ENCODE measurements at places on chromosomes 11 and 22.

DNA sequence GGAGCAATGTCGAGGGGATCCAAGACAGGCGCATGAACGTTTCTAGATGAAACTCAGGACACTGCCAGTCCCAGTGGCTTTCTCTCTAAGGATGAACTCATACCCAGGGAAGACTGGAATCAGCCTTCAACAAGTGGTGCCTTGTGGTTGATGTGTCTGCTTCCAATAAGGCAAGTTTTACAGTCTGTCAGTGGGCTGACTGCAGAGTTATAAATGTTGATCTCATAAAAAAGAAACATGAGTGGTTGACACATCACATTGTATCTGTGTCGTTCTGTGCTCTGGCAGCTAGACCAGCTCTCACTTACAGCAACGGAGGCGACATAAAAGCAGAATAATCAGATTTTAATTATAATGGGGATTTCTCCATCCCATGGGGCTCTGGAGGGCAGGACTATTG lies 96.7 kb downstream of the SNX19 start:
- DNase-seq = no peak

DNA sequence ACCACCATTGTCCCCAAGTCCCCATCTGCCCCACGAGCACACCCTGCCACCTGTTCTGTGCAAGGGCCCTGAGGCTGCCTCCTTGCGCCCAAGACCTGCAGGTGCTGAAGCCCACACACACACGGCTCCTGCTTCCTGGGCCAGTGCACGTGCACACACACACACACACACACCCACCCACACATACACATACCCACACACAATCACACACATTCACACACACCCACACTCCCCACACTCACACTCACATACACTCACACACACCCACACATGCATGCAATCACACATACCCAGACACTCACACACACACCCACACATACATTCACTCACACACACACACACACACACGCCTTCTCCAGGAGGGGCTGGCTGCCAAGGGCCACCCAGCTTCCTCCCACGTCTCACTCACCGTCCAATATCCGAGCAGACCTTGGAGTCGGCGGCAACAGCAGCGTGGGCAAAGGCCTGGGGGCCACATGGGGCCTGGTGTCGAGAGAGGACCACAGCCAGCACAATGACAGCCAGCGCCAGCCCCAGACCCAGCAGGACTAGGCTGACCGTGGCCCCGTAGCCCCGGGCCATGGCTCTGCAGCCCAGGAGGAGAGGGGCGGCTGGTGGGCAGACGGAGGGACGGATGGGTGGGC lies 616 bp downstream of the GGT5 start:
- no peak for DNase-seq

DNA sequence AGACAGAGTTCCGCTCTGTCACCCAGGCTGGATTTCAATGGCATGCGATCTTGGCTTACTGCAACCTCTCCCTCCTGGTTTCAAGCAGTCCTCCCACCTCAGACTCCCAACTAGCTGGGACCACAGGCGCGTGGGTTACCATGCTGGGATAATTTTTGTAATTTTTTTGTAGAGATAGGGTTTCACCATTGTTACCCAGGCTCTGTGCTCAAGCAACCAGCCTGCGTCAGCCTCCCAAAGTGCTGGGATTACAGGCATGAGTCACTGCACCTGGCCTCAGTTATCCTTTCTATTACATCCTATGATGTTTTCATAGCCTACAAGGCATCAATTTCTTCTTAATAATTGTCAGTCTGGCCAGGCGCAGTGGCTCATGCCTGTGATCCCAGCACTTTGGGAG lies 36.5 kb downstream of the LRRC74B start:
- DNase-seq = no peak

DNA sequence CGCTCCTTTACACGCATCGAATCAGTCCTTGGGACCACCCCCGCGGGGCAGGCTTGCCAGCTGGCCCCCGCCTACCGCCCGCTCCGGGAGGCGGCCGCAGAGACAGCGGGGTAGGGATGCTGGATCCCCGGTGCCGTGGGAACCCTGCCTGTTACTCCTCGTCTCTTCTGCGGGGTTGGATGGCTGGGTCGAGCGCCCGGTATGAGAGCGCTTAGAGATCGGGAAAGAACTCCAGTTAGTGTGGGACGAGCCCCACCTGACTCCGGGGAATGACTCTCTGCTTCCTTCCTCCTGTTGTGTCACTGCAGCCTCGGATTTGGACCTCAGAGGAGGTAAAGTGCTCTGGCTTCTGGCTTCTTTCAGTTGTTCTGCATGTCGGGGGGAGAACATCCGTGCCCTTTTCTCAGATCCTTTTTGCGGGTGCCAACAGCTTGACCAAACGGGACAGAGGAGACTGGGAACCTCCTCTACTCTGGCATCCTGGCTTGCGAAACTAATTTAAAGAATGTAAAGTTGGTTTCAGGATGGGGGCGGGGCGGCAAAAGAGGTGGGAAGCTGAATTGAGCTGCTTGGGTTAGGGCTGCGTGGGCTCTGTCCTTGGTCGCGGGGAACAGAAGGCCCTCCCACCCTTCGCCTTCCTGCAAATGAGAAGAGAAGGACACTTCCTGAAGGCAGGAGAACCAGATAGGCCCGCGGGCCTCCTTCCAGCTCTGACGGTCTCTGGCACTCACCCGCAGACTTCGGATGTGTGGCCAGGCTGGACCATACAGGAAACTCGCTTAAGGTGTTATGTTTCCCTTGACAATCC lies 938 bp downstream of the LAYN start:
- DNase-seq = no peak

GRCh38 chr11:113778111-113778910 lies 1.3 kb upstream of the CLDN25 start:
- DNase-seq = no peak

DNA sequence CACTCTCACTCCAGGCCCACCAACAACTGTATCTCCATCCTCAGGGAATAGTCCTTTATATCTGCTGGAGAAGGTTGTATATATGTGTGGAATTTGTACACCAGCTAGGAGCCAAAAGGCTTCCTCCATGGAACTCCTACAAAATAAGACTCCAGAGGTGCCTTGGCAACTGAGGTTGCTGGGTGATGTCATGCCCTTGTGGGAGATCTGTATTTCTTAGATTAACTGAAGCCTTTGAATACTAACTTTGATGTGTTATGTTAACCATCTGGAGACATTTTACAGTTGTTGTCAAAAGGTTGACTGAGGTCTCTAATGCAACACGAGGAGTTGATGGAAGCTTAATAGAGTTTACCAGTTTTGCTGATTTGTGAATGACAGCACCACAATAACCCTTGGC lies 139.5 kb upstream of the TTC12 start:
- no peak for DNase-seq

DNA sequence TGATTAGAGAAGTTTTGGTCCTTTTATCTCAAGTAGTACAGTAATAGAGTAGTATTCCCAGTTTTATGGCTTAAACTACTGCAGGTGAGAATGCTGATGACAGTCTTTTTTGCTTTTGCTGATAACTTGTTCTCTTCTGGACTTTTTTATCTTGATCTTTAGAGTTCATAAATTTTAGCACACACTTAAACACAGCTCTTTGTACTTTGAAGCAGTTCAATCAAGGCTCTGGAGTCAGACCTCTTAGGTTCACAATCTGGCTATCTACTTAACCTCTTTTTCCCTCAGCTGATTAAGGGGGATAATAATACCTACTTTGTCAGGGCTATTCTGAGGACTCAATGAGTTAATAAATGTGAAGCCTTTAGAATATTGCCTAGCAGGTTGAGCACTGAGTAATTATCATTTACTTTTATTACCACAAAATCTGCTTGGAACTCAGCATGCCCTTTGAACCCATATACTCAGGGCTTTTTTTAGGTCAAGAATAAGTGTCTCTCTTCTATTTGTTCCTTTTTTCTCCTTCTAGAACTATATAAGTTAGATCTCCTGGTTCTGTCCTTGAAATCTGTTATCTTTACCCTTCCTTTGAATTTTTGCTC lies 51.9 kb downstream of the CSTF3 start:
- no peak for DNase-seq

- no peak for DNase-seq
These were observed 39.6 kb downstream of the NAT10 start for GRCh38 chr11:34145073-34145472.

DNA sequence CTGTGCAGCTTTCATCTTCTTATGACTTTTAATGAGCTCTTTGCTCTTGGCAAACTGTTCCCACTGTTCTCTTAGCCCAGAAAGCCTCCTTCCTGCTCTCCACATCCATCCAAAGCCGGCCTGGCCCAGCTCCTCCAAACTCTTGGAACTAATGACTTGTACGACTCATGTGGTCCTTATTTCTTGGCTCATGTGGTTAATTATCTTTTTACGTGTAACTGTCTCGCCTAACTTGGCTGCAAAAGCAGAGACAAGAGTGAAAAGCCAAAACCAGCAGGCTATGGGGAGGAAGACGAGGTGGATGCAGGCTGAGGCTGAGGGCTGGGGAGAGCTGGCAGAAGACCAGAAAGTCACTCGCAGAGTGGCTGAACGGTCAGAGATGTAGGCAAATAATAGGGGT lies 5.5 kb downstream of the CSNK2A3 start:
- DNase-seq = no peak

- DNase-seq = no peak
These were observed 41.4 kb downstream of the DNHD1 start for GRCh38 chr11:6538456-6538855.

DNA sequence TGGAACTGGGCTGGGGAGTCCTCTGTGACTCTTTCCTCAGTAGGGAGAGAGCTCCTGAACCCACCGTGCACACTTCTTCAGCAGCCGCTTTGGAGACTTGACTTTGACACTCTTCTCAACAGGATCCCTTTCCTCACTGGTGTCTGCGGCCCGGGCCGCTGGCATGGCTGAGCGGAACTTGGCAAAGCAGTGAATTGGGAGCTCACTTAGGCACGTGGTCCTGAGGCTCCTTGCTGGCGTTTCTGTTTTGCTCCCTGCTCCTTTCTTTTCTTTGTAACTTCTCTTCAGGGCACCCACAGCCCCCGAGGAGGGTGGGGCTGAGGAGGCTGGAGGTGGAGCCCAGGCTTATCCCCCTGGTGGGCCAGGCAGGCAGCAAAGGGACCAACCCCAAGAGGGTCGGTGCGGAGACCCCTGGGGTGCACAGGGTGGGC lies 8.4 kb upstream of the KCNQ1OT1 start:
- DNase-seq = no peak

DNA sequence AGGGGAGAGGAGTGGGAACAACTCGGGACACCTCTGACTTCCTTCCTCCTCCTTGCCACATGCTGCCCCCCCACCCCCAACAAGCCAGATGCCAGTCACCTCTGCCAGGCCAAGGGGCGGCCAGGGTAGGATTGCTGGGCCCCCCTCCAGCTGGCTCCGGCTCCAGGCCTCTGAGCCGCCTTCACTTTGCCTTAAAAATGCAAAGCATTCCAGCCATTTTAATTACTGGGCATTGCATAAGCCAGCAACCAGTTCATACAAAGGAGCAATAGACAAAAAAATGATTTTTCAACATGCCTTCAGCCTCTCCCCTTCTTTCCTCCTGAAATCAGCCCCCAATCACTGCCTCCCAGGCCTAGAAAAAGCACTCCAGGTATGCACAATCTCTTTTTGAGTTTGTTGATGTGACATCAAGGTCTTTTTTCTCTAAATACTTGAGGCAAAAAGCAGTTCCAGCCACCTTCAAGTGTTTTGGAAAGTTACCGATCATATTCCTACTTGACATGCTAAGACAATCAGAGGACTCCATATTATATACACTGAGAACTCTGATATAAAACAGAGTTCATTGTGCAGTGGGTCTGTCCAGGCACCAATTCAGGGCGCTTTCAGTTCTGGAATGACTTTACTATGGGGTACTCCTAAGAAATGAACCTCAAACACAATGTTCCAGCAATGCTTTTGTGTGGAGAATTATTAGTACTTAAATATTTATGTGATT lies 12.4 kb upstream of the TIMP3 start:
- DNase-seq = no peak

- DNase-seq = no peak
These were observed 259.4 kb downstream of the SWAP70 start for GRCh38 chr11:9923280-9923679.

DNA sequence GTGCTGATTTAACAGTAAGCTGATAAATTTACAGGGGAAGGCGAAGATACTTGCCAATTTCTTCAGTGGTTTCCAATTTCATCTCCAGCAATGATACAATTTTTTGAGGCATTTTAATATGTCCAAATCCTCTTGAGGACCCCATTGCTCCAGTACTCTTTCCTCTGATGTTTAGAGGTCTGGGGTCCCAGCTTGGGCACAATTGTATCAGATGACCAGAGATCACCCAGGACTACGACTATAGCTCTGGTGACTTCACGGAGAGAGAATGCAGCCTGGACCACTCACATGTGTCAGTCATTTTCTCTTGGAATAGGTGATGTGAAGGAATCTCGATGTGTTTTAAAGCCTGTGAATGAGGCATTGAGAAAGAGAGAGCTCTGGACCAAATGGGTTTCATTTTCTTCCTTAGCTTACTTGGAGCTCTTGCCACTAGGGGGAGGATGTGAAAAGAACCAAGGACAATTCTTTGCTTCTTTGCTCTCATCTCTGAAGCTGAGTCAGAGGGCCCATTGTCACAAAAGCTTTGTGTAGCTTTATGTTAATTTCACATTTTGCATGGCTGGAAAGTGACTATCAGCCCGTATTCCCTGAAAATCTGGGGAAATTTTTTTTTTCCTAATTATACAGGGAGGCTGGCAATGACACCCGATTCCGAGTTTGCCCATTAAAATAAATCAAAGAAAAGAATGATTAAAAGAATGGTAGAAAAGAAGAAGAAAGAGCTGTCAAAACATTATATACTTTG lies 6.7 kb upstream of the CCDC90B start:
- DNase-seq = peak; percentile 33

DNA sequence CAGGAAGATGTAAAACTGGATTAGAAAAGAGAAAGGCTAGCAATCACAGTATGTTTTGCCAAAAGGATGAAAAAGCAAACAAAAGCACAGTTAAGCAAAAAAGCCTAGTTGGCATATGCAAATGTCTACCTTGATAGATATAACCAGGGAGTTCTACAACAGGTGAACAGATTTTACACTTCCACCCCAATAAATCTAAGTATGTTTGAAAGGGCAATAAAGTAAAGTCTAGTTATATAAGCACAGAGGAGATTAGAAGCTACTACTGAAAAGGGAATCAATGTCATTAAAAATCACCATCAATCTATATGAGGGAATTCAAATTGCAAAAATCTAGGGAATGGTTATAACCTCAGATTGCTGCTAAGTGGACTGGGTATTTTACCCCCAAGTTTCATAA lies 49.7 kb downstream of the CELF1 start:
- DNase-seq = no peak

- DNase-seq = no peak
These were observed 515.4 kb downstream of the RAB38 start for GRCh38 chr11:87659807-87660206.

DNA sequence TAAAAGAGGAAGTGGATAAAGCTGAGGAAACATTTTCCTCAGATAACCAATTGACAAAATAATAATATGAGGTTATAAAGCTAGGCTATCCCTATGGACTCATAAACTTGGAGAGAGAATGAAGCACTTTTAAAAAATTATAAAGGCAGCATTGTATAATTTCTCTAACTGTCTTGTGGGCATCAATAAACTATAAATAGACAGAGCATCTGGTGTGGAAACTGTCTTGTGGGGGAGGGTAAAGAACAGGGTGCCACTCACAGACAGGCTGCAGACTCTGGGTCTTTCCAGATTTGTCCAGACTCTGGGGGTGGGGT lies 333.5 kb downstream of the BUD13 start:
- no peak for DNase-seq

- DNase-seq = no peak
These were observed 3.3 kb downstream of the SCGB1D2 start for GRCh38 chr11:62245271-62245753.

GRCh38 chr11:90476442-90477007 lies 253.7 kb upstream of the CHORDC1 start:
- no peak for DNase-seq

All from activated CD4-positive, alpha-beta T cell treated with anti-CD3 and anti-CD28 coated beads for 24 hours (primary cell).